ENCODE measurements at places on chromosomes 3 and 15.

DNA sequence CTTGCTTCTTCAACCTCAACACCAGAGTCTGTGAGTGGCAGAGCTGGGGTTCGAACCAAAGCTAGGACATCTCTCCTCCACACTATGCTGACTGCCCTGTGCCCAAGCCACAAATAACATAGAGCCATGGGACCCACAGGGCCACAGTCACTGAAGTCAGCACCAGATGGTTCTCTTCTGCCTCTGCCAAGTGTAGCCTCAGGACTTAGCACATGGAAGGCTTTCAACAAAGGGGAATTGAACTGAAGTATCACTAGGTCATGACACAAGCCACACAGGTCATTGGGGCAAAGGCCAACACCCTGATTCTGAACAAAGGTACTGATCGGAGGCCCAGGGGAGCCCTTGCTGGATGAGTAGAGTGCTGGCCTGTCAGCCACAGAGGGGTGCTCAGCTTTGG, 83.6 kb downstream of the BDH1 start:
- DNase-seq = no peak
- H3K36me3 ChIP-seq = no peaks in the 10 kb centered on the region
- H3K27ac ChIP-seq = no peak overlapping the region
- no peak overlapping the region for H3K4me3 ChIP-seq

- DNase-seq = no peak
- no peak overlapping the region for H3K4me3 ChIP-seq
- H3K27ac ChIP-seq = no peak overlapping the region
- H3K36me3 ChIP-seq = no peaks in the 10 kb centered on the region
- H3K27me3 ChIP-seq = no peaks in the 10 kb centered on the region
These were observed 65.2 kb upstream of the GLCE start for GRCh38 chr15:69095274-69095673.

DNA sequence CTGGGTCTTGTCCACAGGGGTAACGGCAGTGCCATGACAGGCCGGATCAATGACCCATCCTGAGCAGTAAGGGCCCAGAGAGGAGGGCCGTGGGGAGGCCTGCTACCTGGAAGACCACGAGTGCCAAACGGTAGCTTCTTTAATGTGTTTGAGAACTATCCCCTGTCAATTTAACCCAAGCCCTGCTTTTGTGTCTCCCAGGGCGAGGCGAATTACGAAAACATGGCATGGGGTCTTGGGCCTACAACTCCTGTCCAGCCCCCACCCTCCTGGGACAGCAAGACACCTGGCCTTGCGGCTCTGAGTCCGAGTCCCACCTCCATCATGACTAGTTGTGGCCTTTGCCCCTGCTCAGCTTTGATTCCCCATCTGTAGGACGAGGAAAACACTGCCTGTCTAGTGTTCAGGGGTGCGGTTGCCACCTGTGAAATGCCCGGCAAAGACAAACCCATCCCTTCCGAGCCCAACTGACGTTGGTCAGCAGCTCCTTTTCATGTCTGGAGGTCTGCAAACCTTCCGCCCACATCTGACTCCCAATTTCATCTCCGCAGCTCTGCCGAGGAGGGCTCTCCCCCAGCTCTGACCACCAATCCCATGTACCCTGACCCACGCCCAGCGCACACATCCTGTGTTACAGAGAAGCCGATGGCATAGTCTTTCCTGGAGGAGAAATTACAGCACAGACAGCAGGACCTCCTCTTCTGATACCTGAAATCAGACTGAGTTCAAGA, 28.9 kb upstream of the SNRPA1 start:
- no peak overlapping the region for H3K27ac ChIP-seq
- no peak overlapping the region for H3K4me3 ChIP-seq
- no peak for DNase-seq

DNA sequence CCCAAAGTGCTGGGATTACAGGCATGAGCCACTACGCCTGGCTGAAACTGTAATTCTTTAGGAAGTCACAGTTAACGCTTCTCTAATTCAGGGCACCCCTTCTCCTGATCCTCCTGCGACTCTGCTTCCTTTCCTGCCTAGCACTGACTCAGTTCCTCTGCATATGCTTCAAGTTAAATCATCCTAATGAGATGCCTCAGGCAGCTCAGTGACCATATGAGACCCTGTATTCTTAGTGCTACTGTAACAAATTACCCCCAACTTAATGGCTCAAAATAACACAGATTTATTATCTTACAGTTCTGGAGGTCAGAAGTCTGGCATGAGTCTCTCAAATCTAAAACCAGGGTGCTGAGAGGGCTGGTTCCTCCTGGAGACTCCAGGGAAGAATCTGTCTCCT, 271.8 kb upstream of the LYSMD4 start:
- H3K27me3 ChIP-seq = no peaks in the 10 kb centered on the region
- H3K27ac ChIP-seq = no peak overlapping the region
- peaks cover 12% of the 10 kb centered on the region for H3K4me1 ChIP-seq
- peaks cover 3% of the 10 kb centered on the region for H3K36me3 ChIP-seq
- no peak for DNase-seq

GRCh38 chr15:47431501-47431900, 285.8 kb upstream of the SEMA6D start:
- peaks cover 4% of the 10 kb centered on the region for H3K27me3 ChIP-seq
- no peak for DNase-seq
- H3K4me3 ChIP-seq = no peak overlapping the region

GRCh38 chr3:119500265-119500664, 1.9 kb downstream of the TIMMDC1 start:
- peak overlapping the region; percentile 96 for H3K4me3 ChIP-seq
- DNase-seq = no peak
- H3K27me3 ChIP-seq = no peaks in the 10 kb centered on the region
- peaks cover 35% of the 10 kb centered on the region for H3K4me1 ChIP-seq
- peaks cover 29% of the 10 kb centered on the region for H3K36me3 ChIP-seq

DNA sequence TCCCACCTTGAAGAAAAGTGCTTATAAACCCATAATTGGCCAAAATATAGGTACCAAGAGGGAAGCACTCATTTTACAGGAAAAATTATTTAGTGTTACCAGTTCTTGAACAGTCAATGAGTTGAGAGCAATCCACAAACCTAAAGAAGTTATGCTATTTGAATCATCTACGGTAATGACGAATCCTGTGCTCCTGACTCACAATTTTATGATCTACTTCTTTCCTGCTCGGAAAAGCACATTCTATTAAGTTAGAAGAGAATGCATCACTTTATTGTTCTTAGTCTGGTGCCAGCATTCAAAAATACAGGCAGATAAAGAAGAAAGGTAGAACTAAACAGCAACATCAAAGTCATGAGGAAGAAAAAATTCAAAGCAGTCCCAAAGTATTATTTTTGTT, 33.2 kb downstream of the CHRM5 start:
- peaks cover 2% of the 10 kb centered on the region for H3K36me3 ChIP-seq
- no peaks in the 10 kb centered on the region for H3K27me3 ChIP-seq
- H3K4me3 ChIP-seq = no peak overlapping the region
- DNase-seq = no peak

- H3K36me3 ChIP-seq = peaks cover 46% of the 10 kb centered on the region
- H3K4me1 ChIP-seq = peaks cover 24% of the 10 kb centered on the region
- no peak overlapping the region for H3K27ac ChIP-seq
These were observed 46.7 kb downstream of the KLHL6 start for GRCh38 chr3:183508821-183509220.

GRCh38 chr15:93066224-93066681, 22.8 kb downstream of the RGMA start:
- H3K4me3 ChIP-seq = no peak overlapping the region
- H3K27ac ChIP-seq = no peak overlapping the region
- DNase-seq = no peak
- H3K27me3 ChIP-seq = peaks cover 15% of the 10 kb centered on the region
- no peaks in the 10 kb centered on the region for H3K4me1 ChIP-seq
- H3K36me3 ChIP-seq = no peaks in the 10 kb centered on the region

DNA sequence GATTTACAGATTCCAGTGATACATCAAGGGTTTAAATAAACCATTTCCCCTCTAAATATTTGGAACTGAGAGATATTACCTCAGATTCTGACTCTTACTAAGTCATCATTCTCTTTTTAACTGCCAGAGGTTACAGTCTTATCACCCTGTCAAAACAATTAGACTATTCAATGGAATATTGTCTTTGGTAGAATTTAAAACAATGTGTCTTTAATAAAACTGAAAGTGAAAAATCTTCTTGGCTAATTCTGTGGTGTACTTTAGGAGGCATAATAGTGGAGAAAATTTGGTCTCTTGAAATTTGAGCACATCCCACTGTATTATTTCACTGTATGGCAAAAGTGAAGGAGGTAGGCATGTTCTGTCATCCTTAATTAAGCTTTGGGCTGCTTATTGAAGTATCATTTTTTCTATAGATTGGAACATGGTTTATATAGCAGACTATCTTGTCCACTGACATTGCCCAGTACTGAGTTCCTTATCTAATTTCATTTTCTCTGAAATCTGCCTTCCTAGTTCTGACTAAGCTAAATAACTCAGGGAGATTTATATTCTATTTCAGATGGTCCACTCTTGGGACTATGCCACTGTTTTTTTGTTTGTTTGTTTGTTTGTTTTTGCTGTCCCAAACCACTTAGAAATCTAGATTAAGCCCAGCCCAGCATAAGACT, 48.0 kb upstream of the UTS2B start:
- no peak overlapping the region for H3K4me3 ChIP-seq
- H3K4me1 ChIP-seq = no peaks in the 10 kb centered on the region
- H3K27ac ChIP-seq = no peak overlapping the region
- H3K36me3 ChIP-seq = peaks cover 7% of the 10 kb centered on the region
- DNase-seq = no peak

DNA sequence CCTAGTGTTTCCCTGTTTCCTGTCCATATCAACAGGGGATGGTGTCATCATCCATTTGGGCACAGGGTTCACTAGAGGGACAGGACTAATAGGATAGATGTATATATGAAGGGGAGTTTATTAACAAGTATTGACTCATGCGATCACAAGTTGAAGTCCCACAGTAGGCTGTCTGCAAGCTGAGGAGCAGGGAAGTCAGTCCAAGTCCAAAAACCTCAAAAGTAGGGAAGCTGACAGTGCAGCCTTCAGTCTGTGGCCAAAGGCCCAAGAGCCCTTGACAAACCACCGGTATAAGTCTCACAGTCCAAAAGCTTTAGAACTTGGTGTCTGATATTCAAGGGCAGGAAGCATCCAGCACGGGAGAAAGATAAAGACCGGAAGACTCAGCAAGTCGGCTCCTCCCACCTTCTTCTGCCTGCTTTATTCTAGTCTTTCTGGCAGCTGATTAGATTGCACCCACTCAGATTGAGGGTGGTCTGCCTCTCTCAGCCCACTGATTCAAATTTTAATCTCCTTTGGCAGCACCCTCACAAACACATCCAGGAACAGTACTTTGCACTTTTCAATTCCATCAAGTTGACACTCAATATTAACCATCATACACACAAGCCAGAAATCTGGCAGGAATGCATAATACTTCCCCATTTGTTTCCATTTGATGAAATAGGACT, 43.4 kb downstream of the CD200 start:
- no peak for DNase-seq
- peaks cover 3% of the 10 kb centered on the region for H3K36me3 ChIP-seq
- H3K4me3 ChIP-seq = no peak overlapping the region
- no peak overlapping the region for H3K27ac ChIP-seq
- H3K27me3 ChIP-seq = no peaks in the 10 kb centered on the region

DNA sequence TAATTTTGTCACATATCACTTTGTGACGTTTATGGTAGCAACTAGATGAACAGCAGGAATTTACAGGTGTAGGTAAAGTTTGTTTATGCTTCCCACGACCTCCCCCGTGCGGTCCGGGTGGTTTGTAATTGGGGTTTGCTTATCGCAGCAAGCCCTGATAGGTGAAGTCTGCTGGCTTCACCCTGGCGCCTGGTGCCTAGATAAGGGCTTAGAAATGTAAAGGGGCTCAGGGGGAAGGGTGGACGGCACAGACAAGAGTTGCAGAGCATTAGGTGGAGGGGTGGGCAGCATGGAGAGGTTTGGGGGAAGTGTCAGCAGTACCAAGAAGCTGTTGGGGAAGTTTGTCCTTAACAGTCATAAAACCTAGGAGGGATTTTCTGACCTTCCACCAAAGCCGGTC, 108.1 kb upstream of the RNF7 start:
- no peaks in the 10 kb centered on the region for H3K4me1 ChIP-seq
- no peak for DNase-seq
- H3K4me3 ChIP-seq = no peak overlapping the region
- H3K27ac ChIP-seq = no peak overlapping the region
- no peaks in the 10 kb centered on the region for H3K36me3 ChIP-seq
- no peaks in the 10 kb centered on the region for H3K27me3 ChIP-seq

DNA sequence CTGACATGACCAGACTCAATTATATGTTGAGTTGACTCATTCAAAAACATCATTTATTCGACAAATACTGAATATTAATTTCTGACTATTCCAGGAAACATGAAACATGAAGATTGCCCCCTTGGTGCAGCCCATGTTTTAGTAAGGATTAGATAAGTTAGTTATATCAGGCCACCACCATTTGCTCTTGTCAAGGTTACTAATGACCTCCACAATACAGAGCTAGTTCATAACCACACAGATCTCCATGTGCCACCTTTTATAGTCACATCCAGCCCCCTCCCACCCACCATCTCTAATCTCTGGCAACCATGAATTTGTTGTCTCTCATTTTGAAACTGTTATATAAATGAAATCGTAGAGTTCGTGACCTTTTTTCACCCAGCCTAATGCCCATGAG, 15.7 kb downstream of the KLHL18 start:
- H3K27me3 ChIP-seq = no peaks in the 10 kb centered on the region
- DNase-seq = no peak
- no peak overlapping the region for H3K27ac ChIP-seq
- no peak overlapping the region for H3K4me3 ChIP-seq
- H3K4me1 ChIP-seq = peaks cover 38% of the 10 kb centered on the region

- no peaks in the 10 kb centered on the region for H3K36me3 ChIP-seq
- no peak for DNase-seq
- no peak overlapping the region for H3K4me3 ChIP-seq
- H3K4me1 ChIP-seq = no peaks in the 10 kb centered on the region
These were observed 1321.0 kb downstream of the ROBO2 start for GRCh38 chr3:78360849-78361248.

DNA sequence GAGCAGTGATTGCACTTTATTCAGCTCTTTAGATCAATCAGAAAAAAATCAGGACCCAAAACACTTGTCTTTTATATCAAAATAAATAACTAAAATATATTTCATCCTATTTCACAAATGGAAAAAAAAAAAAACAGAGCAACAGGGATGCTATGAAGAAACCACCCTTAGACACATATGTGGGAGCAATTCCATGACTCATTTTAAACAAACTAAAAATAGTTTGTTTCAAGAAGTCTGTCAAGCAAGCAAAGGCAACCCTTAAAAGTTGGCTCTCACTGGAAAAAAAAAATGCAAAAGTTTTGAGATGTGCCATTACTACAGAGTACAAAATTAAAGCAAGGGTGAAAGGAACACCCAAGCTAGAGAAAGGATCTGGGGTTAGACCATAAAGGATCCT, 5.7 kb downstream of the ATP13A3 start:
- peaks cover 36% of the 10 kb centered on the region for H3K36me3 ChIP-seq
- H3K4me3 ChIP-seq = peak overlapping the region; percentile 68
- peaks cover 62% of the 10 kb centered on the region for H3K4me1 ChIP-seq
- H3K27ac ChIP-seq = peak overlapping the region; percentile 79

- peaks cover 89% of the 10 kb centered on the region for H3K4me1 ChIP-seq
- H3K4me3 ChIP-seq = peak overlapping the region; percentile 65
- H3K27ac ChIP-seq = peak overlapping the region; percentile 93
- peak; percentile 62 for DNase-seq
These were observed 41.2 kb downstream of the KLF13 start for GRCh38 chr15:31367730-31368344.
